ENCODE measurements at places on chromosomes 16 and 17.

DNA sequence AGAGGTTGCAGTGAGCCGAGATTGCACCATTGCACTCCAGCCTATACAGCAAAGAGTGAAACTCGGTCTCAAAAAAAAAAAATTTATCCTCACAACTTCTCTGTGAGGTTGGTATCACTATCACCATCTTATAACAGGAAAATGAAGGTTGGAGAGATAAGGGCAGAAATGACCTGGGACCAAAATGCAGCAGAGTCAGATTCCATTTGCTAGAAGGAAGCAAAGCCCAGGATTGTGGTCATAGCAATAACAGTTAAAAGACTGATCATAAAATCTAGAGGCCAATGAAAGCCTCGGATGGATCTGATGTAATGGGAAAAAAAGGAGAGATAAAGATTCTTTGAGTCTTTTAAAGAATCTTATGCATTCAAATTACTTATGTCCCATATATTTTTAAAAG is 69.6 kb upstream of the TEKT1 start:
- DNase-seq, result no peak

GRCh38 chr17:72421128-72422092 is 300.6 kb downstream of the SOX9 start:
- DNase-seq, result peak; percentile 71

DNA sequence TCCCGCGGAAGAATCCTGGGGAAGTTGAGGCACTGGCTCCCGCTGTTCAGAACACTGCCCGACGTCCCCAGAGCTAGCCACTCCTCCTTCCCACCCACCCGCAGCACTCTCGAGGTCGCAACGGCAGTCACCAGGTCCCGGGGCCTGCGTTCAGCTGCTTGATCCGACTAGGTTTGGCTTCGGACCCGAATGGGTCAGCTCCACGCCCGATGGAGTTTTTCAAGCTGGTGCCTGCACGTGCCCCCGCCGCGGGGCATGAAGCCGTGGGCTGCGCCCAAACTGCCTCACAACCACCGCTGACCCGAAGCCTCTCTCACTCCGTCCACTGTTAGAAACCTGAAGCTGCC is 12.4 kb upstream of the ODF4 start:
- no peak for DNase-seq

DNA sequence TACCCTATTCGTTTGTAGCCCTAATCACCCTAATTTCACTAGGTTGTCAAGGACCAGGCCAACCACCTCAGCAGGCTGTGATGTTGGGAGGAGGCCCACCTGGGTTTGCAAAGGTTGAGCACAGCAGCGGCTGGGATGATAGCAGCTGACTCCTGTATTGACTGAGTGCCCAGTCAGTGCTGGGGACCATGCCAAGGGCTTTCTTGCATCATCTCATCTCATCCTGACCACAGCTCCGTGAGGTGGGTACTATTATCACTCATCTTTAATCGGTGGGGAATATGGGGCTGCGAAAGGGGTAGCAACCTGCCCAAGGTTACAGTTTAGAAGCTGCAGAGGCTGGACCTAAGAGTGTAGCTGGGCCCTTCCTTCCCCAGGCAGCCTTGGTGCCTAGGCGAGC is 11.7 kb downstream of the ATPAF2 start:
- no peak for DNase-seq

GRCh38 chr16:84239141-84239769 is 557 bp downstream of the KCNG4 start:
- DNase-seq, result no peak

GRCh38 chr16:48409839-48410632 is 24.8 kb upstream of the SIAH1 start:
- no peak for DNase-seq

All from activated CD4-positive, alpha-beta T cell treated with anti-CD3 and anti-CD28 coated beads, Interleukin-2, Interleukin-4, amounts not matched to agents 100 ng/mL and 50 ng/mL, durations not matched to agents 16 hours and 8 hours (primary cell).